ENCODE measurements at places on chromosomes 1 and 21. TPM values are rescaled to one million over a fixed set of nuclear protein-coding genes. Genes with fewer than 3 reads are reported as not detected.

GRCh38 chr1:31625561-31626222 is 8.2 kb downstream of the HCRTR1 start:
- H3K36me3 ChIP-seq: 0 out of 2 replicates have a peak, but pooled peaks cover 14% of the 10 kb centered on the region
- peak; percentile 88 for DNase-seq
- no peak overlapping the region for H3K4me3 ChIP-seq
- peaks cover 27% of the 10 kb centered on the region for H3K4me1 ChIP-seq

DNA sequence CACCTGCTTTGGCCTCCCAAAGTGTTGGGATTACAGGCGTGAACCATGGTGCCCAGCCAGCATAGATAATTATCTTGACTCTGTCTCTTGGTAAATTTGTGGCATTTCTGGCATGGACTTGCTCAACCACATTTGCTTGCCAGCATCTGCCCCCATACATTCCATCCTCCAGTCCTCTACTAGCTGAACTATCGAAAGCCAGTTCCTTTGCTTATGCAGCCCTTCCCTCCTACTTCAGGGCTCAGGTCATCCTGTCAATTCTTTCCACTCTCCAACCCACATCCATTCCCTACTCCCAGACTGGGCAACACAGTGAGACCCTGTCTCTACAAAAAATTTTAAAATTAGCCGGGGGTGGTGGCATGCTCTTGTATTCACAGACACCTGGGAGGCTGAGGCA is 13.0 kb upstream of the UQCRHL start:
- peak; percentile 74 for DNase-seq
- no peaks in the 10 kb centered on the region for H3K36me3 ChIP-seq
- no peak overlapping the region for H3K27ac ChIP-seq
- H3K4me1 ChIP-seq: peaks cover 10% of the 10 kb centered on the region
- H3K4me3 ChIP-seq: no peak overlapping the region

- DNase-seq: peak; percentile 92
- H3K4me3 ChIP-seq: 0 out of 2 replicates have a peak overlapping the region, but pooled peaks have one; percentile 4
- H3K36me3 ChIP-seq: no peaks in the 10 kb centered on the region
- no peaks in the 10 kb centered on the region for H3K27me3 ChIP-seq
- H3K4me1 ChIP-seq: peaks cover 37% of the 10 kb centered on the region
Measured at GRCh38 chr1:173095632-173096031, 44.9 kb upstream of the TNFSF18 start.

DNA sequence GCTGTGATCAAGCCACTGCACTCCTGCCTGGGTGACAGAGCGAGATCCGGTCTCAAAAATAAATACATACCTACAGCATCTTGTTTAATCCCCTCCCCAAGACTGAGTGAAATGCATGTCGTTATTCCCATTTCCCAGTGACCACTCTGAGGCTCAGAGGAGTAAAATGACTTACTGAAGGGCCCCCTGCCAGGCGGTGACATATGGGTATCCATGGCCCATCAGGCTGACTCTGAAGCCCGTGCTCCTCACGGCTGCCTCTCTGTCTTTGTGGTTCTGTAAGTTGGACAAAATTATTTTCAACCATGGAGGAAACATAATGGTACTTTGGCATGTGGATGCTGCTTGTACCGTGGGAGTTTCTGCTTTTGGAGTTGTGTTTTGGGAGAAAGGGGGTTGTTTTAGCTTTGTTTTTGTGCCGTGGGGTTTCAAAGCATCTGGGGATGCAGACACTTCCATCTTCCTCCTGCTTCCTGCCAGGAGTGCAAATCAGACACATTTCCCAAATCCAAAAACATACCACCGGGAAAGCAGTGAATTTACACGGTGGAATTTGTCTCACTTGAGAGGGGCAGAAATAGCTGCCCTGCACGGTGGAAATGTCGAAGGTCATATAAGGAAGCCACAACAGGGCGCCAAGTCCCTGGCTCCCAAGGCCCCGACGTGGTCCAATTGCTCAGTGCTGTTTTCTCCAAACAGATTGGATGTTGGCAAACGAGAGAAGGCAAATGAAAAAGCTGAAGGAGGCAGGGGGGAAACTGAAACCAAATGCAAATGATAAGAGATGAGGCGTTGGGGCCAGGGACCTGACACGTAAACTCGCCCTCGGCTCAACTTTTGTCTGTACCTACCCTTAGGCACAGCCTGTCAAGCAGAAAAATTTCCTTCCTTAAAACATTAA is 17.1 kb upstream of the PINK1 start:
- H3K4me3 ChIP-seq: no peak overlapping the region
- H3K4me1 ChIP-seq: peaks cover 26% of the 10 kb centered on the region
- H3K36me3 ChIP-seq: no peaks in the 10 kb centered on the region
- no peaks in the 10 kb centered on the region for H3K27me3 ChIP-seq

SLAMF9 gene
- 0.48 TPM for polyA plus RNA-seq

LCE2B gene
- not detected for polyA plus RNA-seq

DNA sequence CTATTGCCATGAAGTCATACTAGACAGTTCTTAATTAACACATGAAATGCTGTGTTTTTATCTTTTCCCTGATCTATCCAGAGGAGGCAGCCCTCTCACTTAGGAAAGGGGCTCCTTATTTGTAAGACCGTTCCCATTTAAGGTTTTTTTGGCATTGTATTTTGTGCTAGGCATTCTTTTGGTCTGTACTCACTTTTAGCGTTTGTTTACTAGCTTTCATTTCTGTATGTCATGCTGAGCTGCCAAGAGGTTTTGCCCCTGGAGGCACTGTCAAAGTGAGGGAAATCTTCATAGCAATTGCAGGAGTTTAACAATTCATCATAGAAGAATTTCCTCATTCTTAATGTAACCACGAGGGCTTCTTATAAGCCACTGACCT is 59.5 kb downstream of the MTR start:
- H3K27me3 ChIP-seq: no peaks in the 10 kb centered on the region
- H3K4me3 ChIP-seq: 0 out of 2 replicates have a peak overlapping the region, but pooled peaks have one; percentile 7
- peak overlapping the region; percentile 58 for H3K27ac ChIP-seq

FHAD1 gene
- not detected for polyA plus RNA-seq

DNA sequence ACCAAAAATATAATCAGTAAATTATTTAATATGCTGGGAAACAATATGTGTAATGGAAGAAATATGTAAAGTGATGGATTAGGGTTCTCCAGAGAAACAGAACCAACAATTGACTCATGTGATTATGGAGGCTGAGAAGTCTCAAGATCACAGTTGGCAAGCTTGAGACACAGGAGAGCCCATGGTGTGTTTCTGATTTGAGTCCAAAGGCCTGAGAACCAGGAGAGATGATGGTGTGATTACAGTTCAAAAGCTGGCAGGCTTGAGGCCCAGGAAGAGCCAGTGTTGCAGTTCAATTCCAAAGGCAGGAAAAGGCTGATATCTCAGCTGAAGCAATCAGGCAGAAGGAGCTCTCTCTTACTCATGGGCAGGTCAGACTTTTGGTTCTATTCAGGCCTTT is 138.8 kb upstream of the NBPF11 start:
- peak; percentile 20 for DNase-seq
- no peaks in the 10 kb centered on the region for H3K27me3 ChIP-seq
- no peak overlapping the region for H3K27ac ChIP-seq
- no peaks in the 10 kb centered on the region for H3K4me1 ChIP-seq

KIRREL1 gene
- 33.3 TPM for polyA plus RNA-seq

GRCh38 chr21:39597595-39597994 is 15.1 kb upstream of the B3GALT5 start:
- no peaks in the 10 kb centered on the region for H3K27me3 ChIP-seq
- no peaks in the 10 kb centered on the region for H3K4me1 ChIP-seq
- no peaks in the 10 kb centered on the region for H3K36me3 ChIP-seq

ADORA1 gene
- polyA plus RNA-seq: 2.2 TPM

SLAMF6 gene
- not detected for polyA plus RNA-seq

GRCh38 chr1:29444081-29444715 is 207.9 kb downstream of the PTPRU start:
- H3K27me3 ChIP-seq: peaks cover 31% of the 10 kb centered on the region
- H3K36me3 ChIP-seq: no peaks in the 10 kb centered on the region
- no peak for DNase-seq
- no peak overlapping the region for H3K4me3 ChIP-seq
- H3K27ac ChIP-seq: no peak overlapping the region

CYP4A22 gene
- not detected for polyA plus RNA-seq

DNA sequence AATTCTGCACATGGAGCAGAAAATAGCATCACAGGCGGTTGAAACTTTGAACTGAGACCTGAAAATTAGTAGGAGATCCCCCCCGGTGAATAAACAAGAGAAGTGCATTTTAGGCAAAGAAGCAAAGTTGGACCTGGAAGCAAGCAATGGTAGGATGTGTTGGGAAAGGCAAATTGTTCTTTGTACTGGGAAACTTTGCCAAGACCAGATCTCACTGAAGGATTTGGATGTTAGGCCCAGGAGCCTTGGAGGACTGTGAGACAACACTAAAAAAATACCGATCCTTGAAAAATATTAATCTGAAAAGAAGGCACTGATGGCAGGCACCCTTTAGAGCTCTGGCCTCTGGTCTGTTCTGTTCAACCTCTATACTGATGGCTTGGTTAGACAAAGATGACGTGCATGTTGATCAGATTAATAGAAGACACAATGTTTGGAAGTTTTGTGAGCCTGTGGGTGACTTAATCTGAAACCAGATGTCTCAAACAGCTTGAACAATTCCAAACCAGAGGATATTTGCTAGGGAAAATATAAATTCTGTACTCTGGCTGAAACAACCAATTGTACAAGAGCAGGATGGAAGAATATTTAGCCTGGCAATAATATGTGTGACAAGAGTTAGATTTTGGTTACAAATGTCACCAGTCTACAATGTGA is 108.4 kb downstream of the ROR1 start:
- H3K27me3 ChIP-seq: no peaks in the 10 kb centered on the region
- peak; percentile 12 for DNase-seq
- no peaks in the 10 kb centered on the region for H3K36me3 ChIP-seq
- no peak overlapping the region for H3K27ac ChIP-seq
- peaks cover 24% of the 10 kb centered on the region for H3K4me1 ChIP-seq

DNA sequence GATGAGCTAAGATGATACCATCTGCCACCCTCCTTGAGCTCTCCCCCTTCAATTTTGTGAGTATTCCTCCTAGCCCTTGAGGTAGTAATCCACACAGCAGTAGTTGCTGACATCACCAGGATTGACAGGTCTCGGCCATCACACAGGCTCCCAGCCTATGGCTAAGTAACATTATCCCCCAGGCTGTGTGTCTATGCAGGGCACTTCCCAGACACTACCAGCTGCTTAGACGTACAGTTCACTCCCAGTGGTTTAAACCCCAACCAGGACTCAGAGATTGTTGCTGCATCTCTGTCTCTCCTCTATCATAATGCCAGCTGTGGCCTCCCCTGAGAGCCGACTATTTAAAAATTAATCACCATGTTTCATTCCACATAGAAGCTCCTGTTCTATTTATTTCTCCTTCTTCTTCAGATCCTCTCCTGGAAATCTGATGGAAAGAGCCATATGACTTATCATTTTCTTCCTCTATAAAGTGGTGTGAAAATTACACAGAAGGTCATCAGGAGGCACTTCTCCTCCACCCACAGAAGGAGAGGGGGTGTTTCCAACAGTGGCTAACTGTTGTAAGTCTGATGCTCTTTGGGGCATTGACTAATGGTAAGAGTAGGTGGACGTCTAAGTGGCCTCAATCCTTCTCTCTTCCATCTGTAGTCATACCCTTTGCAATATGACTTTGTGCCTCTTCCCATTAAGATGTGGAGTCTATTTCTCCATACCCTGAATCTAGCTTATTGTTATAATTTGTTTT is 396.3 kb downstream of the SETD4 start:
- no peak for DNase-seq
- no peak overlapping the region for H3K27ac ChIP-seq
- no peak overlapping the region for H3K4me3 ChIP-seq
- H3K36me3 ChIP-seq: no peaks in the 10 kb centered on the region
- H3K4me1 ChIP-seq: no peaks in the 10 kb centered on the region
- H3K27me3 ChIP-seq: no peaks in the 10 kb centered on the region

DNA sequence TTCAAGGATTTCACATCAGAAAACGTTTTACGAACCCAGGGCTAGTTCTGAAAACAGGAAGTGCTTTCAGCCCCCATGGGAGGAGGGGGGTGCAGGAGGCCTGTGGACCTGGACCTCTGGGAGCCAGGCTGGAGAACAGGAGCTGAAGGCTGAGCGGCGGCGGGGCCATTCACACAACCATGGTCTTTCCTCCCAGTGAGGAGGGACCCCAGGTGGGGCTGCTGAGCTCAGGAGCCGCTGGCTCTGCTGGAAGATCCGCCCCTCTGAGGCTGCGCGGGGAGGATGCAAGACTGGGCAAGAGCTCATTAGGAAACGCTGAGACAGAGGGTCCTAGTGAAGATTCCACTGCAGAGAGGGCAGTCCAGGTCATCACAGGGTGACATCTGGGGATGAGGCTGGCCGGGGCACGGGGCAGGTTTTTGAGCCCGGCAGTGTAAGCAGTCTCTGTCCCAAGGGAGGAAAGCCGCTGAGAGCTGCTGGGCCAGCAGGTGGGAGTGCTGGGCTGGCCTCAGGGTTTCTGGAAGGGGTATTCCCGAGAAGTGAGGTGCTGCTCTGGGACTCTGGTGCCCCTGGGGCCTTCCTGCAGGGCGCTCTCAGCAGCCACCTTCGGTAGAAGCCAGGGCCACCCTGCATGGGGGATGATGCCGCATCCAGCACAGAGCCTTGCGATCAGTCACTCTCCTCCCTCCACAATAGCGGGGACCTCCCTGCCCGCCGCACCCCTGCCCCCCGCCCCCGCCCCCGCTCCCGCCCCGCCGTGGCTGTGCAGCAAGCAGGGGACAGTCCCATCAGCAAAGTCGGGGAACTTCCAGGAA is 7.5 kb downstream of the MX2 start:
- H3K4me3 ChIP-seq: no peak overlapping the region
- no peaks in the 10 kb centered on the region for H3K27me3 ChIP-seq
- H3K27ac ChIP-seq: no peak overlapping the region
- H3K4me1 ChIP-seq: no peaks in the 10 kb centered on the region
- H3K36me3 ChIP-seq: no peaks in the 10 kb centered on the region

GRCh38 chr1:912740-913301 is 10.9 kb upstream of the SAMD11 start:
- no peak overlapping the region for H3K4me3 ChIP-seq
- no peak overlapping the region for H3K27ac ChIP-seq
- H3K36me3 ChIP-seq: no peaks in the 10 kb centered on the region
- no peaks in the 10 kb centered on the region for H3K27me3 ChIP-seq
- peak; percentile 71 for DNase-seq

RPRD2 gene
- 17.0 TPM for polyA plus RNA-seq

DNA sequence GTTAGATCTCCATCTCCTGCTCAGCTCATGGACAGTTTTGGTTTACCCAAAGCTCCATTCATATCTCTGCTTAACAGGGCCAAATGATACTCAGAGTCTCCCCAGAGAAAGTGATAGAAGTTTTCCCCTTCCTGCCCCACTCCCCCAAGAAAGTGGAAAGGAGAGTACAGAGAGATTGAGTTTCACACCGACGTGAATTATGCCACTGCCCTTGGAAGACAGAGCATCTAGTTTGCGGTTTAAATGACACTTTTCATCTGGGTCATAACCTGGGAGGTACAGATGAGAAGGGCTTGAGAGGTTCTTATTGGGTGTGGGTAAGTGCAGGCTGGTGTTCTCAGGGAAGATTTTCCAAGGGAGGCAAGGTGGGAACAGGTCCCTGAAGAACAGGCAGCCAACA is 6.9 kb upstream of the ZNF362 start:
- H3K27me3 ChIP-seq: peaks cover 26% of the 10 kb centered on the region
- no peak overlapping the region for H3K27ac ChIP-seq
- no peak overlapping the region for H3K4me3 ChIP-seq
- H3K4me1 ChIP-seq: no peaks in the 10 kb centered on the region
- no peak for DNase-seq

- H3K27ac ChIP-seq: no peak overlapping the region
- no peaks in the 10 kb centered on the region for H3K4me1 ChIP-seq
- H3K36me3 ChIP-seq: no peaks in the 10 kb centered on the region
Measured at GRCh38 chr1:50123071-50123470, 14.4 kb downstream of the ELAVL4 start.

Measured in GM23248 (cell line).